Keratinocyte (primary cell): ENCODE measurements at places on chromosomes 1 and 21. TPM values are rescaled to one million over a fixed set of nuclear protein-coding genes. Genes with fewer than 3 reads are reported as not detected.

The PDC gene
- polyA plus RNA-seq, result not detected in 3 replicates

The OR2T11 gene
- not detected in 3 replicates for polyA plus RNA-seq

The TAL1 gene
- polyA plus RNA-seq, result not detected in 3 replicates

The MPL gene
- polyA plus RNA-seq, result 0.07 TPM in 1 of 3 replicates, not detected in the others

The HORMAD1 gene
- polyA plus RNA-seq, result 1.4 to 3.3 TPM (median 2.4 TPM) in 3 replicates

The MEX3A gene
- 1.1 to 2.0 TPM (median 1.5 TPM) in 3 replicates for polyA plus RNA-seq

The VCAM1 gene
- polyA plus RNA-seq, result not detected in 3 replicates

The TPTE gene
- polyA plus RNA-seq, result not detected in 3 replicates

The LZIC gene
- polyA plus RNA-seq, result 15.2 to 22.5 TPM (median 21.9 TPM) in 3 replicates

The RNU5D-1 gene
- not detected in 3 replicates for polyA plus RNA-seq
